Urinary bladder (tissue), 4 donors: ENCODE measurements at places on chromosomes 2 and 18. TPM values are rescaled to one million over a fixed set of nuclear protein-coding genes. Genes with fewer than 3 reads are reported as not detected.

Gene METTL8
- polyA plus RNA-seq = 13.1 TPM

Gene UGT1A4
- polyA plus RNA-seq = 1.2 TPM

Gene CCDC93
- 8.6 TPM for polyA plus RNA-seq

Gene COLEC11
- polyA plus RNA-seq = 23.1 TPM

Gene NAT8
- not detected for polyA plus RNA-seq

Gene KCNJ3
- 0.52 TPM for polyA plus RNA-seq

Gene MYO7B
- polyA plus RNA-seq = 0.51 TPM

Gene SLC9A4
- polyA plus RNA-seq = 0.22 TPM

Gene GRP
- polyA plus RNA-seq = not detected

Gene RGPD4
- 0.03 TPM for polyA plus RNA-seq

Gene CTNNA2
- polyA plus RNA-seq = 1.9 TPM

Gene IL36B
- polyA plus RNA-seq = not detected

Gene HOXD4
- polyA plus RNA-seq = 2.0 TPM

Gene MYO5B
- 2.7 TPM for polyA plus RNA-seq

Gene ZNF521
- polyA plus RNA-seq = 13.1 TPM

Gene DNAJC5G
- not detected for polyA plus RNA-seq

Gene MFSD2B
- 0.22 TPM for polyA plus RNA-seq

Gene CXCR4
- polyA plus RNA-seq = 20.4 TPM

Gene G6PC2
- not detected for polyA plus RNA-seq

Gene CLEC4F
- 0.03 TPM for polyA plus RNA-seq

Gene CPO
- polyA plus RNA-seq = 0.35 TPM

Gene CERS6
- polyA plus RNA-seq = 9.3 TPM

Gene CYBRD1
- polyA plus RNA-seq = 186 TPM
